ENCODE measurements at places on chromosomes 1 and 21.

DNA sequence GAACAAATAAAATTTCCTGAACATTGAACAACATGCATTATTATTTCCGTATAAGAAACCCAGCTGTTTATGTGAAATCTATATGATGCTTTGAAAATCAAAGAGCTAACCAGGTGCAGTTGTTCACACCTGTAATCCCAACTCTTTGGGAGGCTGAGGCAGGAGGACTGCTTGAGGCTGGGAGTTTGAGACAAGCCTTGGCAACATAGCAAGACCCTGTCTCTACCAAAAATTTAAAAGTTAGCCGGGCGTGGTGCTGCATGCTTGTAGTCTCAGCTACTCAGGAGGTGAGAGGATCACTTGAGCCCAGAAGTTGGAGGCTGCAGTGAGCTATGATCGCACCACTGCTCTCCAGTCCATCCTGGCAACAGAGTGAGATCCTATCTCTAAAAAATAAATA, 4.8 kb upstream of the ZNF281 start:
- no peak for DNase-seq

DNA sequence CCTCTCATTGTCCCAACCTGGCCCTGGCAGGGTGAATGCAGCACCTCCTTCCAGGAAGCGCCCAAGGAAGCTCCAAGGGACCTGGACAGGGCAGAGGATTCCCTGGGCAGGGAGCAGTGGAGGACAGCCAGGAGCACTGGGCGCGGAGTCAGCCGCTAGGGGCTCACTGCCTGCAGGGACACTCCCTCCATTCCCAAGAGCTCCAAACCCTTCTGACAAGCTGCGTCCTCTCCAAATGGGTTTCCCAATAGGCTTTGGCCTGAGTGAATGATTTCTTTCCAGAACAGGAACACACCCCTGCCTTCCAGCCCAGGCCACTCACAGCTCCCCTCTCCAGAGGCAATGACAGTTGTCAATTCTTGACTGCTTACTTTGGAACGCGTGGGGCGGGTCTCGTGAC, 128.5 kb upstream of the EDN2 start:
- DNase-seq, result peak; percentile 67

DNA sequence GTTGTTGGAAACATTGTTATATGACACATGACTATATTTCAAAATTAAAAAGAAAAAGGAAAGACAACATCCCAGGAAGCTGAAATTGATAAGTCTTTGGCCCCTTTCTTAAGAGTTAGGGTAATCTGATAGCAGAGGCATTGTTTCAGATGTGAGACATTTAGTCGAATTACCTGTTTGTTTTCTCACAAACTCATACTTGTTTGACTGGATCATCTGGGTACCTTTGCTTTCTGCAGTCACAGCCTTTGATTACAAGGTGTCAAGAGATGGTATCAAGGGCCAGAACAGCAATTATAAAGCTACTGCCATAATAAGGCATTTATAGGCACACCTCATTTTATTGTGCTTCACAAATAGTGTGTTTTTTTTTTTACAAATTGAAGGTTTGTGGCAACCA, 136.3 kb downstream of the DUSP10 start:
- no peak for DNase-seq

- DNase-seq, result no peak
Measured at GRCh38 chr1:42927920-42928505, 30.7 kb downstream of the SLC2A1 start.

DNA sequence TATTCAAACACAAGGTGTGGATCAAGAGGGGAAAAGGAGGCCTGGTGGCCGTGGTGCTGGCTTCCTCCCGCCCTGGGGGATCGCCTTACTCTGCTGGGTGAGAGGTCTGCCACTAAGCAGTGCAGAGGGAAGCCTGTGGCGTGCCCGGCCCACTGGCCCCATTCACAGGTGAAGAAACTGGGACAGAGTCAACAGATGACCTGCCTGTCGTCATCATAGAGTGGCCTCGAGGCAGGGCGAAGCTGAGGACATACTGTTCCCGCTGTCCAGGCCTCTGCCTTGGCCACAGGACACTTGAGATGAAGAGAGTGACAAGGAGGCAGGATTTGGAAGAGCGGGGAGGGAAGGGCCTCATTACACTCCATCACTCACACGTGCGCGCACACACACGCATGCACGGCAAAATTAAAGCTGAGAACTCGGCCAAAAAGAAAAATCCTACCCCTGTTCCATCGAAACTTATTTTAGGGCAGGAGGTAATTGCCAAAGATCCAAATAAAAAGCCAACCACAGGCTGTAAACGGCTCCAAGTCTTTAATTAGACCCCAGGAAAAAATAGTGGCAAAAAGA, 50.5 kb downstream of the CASZ1 start:
- no peak for DNase-seq

DNA sequence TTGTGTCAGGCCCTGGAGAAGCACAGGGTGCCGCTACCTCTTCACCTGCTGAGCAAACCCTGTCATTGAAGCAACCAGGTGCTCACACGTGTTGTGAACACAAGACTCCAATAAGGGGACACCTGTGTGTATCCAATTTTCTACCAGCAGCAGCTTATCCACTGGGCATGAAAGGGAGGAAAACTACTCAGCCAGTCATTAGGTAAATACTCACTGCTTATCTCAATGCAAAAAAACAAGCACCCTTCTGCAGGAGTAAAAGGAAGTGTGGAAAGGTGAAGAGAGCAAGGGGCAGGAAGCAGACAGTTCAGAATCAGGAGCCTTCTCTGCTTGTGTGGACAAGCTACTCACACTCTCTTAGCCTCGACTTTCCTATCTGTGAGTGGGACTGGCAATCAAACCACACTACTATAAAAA, 148.9 kb downstream of the ETS2 start:
- no peak for DNase-seq

GRCh38 chr1:186849271-186849671, 20.5 kb downstream of the PLA2G4A start:
- DNase-seq, result no peak
